ENCODE measurements at places on chromosomes 2 and 18. TPM values are rescaled to one million over a fixed set of nuclear protein-coding genes. Genes with fewer than 3 reads are reported as not detected.

- DNase-seq = no peak
- H3K36me3 ChIP-seq = no peaks in the 10 kb centered on the region
- no peaks in the 10 kb centered on the region for H3K27me3 ChIP-seq
- H3K27ac ChIP-seq = no peak overlapping the region
Measured at GRCh38 chr2:159982270-159982669, 80.1 kb downstream of the PLA2R1 start.

PLEKHM3 gene
- total RNA-seq = 5.6 TPM

DNA sequence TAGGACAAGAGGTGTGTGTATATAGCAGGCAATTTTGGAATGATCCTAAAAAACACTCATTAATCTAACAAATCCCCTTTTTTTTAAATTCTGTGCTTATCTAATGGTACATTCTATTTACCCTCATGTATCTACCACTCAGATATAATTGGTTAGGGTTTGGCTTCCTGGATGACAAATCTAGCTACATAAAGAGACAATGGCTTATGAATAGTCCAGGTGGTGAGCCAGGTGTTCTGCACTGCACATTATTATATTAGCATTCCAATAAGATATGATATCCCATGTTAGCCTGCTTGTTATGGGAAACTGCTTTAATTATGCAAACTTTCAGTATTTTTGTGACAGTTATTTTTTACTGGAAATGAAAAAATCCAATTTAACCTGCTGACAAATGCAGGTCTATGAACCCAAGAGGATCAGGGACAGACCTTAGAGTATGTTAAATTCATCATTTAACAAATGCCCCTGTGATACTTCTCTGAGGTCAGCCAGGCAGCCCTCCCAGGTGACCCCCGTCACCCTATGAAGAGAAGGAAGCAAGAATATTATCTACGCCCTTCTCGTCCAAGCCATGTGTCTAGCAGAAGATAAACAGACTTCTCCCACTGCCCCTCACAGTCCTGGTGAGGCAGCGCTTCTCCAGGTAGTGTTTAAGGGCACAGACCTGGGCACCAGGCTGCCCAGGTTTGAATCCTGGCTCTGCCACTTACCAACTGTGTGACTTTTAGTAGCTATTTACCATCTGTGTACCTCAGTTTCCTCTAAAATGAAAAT is 83.0 kb downstream of the ADD2 start:
- H3K27me3 ChIP-seq = no peaks in the 10 kb centered on the region
- no peaks in the 10 kb centered on the region for H3K36me3 ChIP-seq
- no peaks in the 10 kb centered on the region for H3K4me1 ChIP-seq
- DNase-seq = no peak
- H3K27ac ChIP-seq = no peak overlapping the region

DOK6 gene
- not detected for total RNA-seq

AGXT gene
- 0.19 TPM for total RNA-seq

ICOS gene
- total RNA-seq = 1.0 TPM

DNA sequence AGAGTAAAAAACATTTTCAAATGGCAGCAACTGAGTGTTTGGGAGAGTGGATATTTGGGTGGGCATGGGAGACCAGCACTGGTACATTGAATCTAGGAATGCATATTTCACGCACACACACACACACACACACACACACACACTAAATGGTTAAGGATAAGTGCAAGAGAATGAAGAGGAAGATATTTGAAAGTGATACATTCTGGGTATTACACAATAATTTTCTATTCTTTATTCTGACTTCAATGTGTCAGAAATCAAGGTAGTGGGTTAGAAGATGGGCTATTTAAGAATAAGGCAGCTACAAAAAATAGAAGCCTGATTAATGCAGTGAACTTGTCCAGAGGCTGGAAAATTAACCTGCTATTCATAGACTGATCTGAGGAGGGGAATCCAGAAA is 577.0 kb downstream of the TMEM182 start:
- H3K4me1 ChIP-seq = no peaks in the 10 kb centered on the region
- no peak for DNase-seq
- H3K36me3 ChIP-seq = no peaks in the 10 kb centered on the region
- no peaks in the 10 kb centered on the region for H3K27me3 ChIP-seq
- H3K4me3 ChIP-seq = no peak overlapping the region

- H3K27me3 ChIP-seq = no peaks in the 10 kb centered on the region
- H3K4me3 ChIP-seq = peak overlapping the region; percentile 98
- no peaks in the 10 kb centered on the region for H3K36me3 ChIP-seq
- DNase-seq = no peak
Measured at GRCh38 chr2:196170213-196170605, 1.2 kb downstream of the STK17B start.

GRCh38 chr2:202165945-202166344 is 72.5 kb downstream of the SUMO1 start:
- H3K27me3 ChIP-seq = no peaks in the 10 kb centered on the region
- H3K4me3 ChIP-seq = no peak overlapping the region
- H3K36me3 ChIP-seq = no peaks in the 10 kb centered on the region
- no peak overlapping the region for H3K27ac ChIP-seq
- no peaks in the 10 kb centered on the region for H3K4me1 ChIP-seq

UPP2 gene
- total RNA-seq = not detected

DNA sequence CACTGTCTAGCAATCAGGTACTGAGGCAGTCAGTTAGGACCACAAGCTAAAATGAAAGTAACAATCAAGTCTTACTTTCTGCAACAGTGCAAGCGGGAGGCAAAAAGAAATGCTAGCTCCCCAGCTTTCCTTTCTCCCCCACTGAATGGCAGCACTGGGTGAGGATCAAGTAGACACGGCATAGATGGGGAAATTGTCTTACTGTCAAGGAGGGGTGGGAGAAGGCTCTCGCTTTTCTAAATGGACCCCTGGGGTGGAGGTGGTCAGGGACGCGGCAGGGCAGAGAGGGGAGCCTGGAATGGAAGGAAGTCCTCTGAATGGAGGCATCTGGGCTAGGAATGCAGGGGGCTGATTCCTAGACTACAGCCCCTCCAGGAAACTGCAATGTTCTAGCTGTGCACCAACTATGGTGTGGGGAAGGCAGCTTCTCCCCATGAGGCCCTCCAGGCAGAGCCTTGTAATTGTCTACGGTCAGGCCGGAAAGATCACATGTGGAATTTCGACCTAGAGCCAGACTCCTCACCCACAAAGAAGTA is 24.3 kb downstream of the METTL8 start:
- DNase-seq = no peak
- H3K4me3 ChIP-seq = peak overlapping the region; percentile 30
- peaks cover 73% of the 10 kb centered on the region for H3K4me1 ChIP-seq

- H3K27ac ChIP-seq = no peak overlapping the region
- peaks cover 18% of the 10 kb centered on the region for H3K4me1 ChIP-seq
- no peak for DNase-seq
- no peak overlapping the region for H3K4me3 ChIP-seq
Measured at GRCh38 chr2:145597006-145597405, 1077.1 kb upstream of the ZEB2 start.

DNA sequence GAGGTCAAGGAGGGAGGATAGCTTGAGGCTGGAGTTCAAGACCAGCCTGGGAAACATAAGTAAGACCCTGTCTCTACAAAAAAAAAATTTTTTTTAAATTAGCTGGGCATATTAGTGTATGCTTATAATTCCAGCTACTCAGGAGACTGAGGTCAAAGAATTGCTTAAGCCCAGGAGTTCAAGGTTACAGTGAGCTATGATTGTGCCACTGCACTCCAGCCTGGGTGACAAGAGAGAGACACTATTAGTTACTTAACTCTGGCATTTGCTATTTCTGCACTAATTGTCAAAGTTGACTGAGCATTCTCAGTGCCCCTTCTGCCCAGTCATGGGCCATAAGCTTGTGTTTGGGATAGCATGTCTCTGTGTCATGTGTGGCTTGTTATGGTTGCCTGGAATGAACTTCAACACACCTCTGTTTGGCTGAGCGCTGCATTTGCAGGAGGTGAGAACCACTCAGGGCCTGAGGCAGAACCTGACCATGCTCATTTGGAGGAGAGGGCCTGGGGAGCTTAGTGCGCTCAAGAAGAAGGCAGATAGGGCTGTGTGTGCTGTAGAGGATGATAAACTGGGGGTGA is 77.7 kb downstream of the SH3RF3 start:
- H3K27me3 ChIP-seq = no peaks in the 10 kb centered on the region
- no peak overlapping the region for H3K4me3 ChIP-seq
- H3K4me1 ChIP-seq = peaks cover 3% of the 10 kb centered on the region
- no peaks in the 10 kb centered on the region for H3K36me3 ChIP-seq

- no peaks in the 10 kb centered on the region for H3K4me1 ChIP-seq
- H3K27me3 ChIP-seq = no peaks in the 10 kb centered on the region
- no peak overlapping the region for H3K27ac ChIP-seq
- H3K36me3 ChIP-seq = no peaks in the 10 kb centered on the region
- H3K4me3 ChIP-seq = no peak overlapping the region
Measured at GRCh38 chr2:238808761-238809160, 39.1 kb upstream of the TWIST2 start.

DNA sequence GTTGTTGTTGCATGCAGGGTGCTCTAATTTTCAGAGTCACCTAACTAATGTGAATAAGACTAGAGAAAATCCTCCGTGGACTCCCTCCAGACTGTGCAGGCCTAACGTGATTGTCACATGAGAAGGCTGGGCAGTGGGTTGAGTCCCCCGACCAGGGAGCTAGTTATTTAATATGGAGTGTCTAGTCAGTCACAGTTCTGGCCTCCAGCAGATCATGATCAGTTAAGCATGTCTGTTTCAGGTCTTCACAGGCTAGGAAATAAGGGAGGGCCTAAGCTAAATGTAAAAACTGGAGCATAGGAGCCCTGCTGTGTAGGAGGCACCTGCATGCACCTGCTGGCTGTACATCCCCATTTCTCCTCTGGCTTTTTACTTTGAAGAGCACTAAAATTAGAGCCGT is 86.8 kb downstream of the PRPF40A start:
- H3K27ac ChIP-seq = no peak overlapping the region
- H3K36me3 ChIP-seq = no peaks in the 10 kb centered on the region
- H3K4me1 ChIP-seq = no peaks in the 10 kb centered on the region
- no peak for DNase-seq
- H3K27me3 ChIP-seq = no peaks in the 10 kb centered on the region

- no peak overlapping the region for H3K4me3 ChIP-seq
- H3K36me3 ChIP-seq = no peaks in the 10 kb centered on the region
- no peak overlapping the region for H3K27ac ChIP-seq
- no peak for DNase-seq
- H3K4me1 ChIP-seq = no peaks in the 10 kb centered on the region
Measured at GRCh38 chr2:203383038-203383437, 54.8 kb downstream of the ABI2 start.

DNA sequence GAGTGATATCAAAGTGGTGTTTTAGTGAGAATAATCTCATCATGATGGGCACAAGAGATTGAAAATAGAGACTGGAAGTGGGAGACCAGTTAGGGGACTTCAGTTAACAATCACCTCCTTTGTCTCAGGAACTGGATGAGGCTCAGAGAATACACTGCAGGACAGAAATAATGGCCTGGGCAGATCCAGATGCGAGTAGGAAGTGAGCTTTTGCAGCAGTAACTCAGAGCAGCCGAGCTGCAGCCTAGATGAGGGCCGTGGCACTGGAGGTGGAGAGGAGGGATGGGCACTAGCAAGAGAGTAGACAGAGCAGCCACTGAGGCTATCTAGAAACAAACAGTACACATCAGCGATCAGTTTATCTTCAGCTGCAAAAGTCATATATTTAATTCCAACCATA is 48.6 kb downstream of the CYB5A start:
- no peaks in the 10 kb centered on the region for H3K27me3 ChIP-seq
- no peak overlapping the region for H3K4me3 ChIP-seq
- no peak overlapping the region for H3K27ac ChIP-seq
- DNase-seq = no peak
- H3K36me3 ChIP-seq = no peaks in the 10 kb centered on the region

- H3K4me3 ChIP-seq = no peak overlapping the region
- peaks cover 11% of the 10 kb centered on the region for H3K4me1 ChIP-seq
- H3K27ac ChIP-seq = no peak overlapping the region
- H3K27me3 ChIP-seq = no peaks in the 10 kb centered on the region
Measured at GRCh38 chr2:108367561-108368175, 10.1 kb upstream of the SULT1C4 start.

DNA sequence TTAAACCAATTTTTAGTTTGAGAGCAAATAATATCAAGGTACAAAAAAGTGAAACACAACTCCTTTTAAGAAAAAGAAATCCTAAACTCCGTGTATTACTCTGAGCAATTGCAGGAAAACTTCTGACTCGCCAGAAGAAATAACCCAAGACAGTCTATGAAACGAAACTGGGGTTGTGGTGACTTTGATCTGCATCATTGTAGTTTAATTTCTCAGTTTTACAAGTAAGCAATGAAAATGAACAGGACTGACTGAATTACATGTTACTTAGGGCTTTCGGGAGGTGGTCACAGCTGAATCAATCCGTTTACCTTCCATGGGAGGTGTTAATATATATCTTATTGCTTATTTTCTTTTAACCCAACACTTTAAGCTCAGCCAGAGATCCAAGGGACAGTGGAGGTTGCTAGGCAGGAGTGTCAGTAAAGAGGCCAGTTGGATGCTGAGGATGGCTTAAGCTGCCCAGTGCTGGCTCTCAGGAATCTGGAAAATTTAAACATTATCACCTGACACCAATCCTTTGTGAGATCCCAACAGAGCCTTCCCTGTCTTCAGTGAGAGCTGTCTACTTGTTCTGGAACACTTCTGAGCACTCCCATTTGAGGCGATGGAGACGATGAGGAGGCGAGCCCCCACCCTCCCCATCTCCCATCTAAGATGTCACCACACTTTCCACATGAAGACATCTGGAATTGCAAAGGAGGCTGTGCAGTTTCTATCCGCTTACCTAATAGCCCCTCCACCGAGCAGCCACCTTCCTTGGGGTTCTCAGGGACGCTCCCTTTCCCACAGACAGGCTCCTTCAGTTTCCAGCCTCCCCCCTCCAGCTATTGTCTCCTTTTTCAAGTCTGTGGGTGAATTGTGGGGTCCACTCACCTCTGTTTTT is 3.6 kb upstream of the RAB31 start:
- H3K4me1 ChIP-seq = peaks cover 35% of the 10 kb centered on the region
- no peaks in the 10 kb centered on the region for H3K36me3 ChIP-seq
- no peak overlapping the region for H3K4me3 ChIP-seq

POTEF gene
- total RNA-seq = not detected

DNA sequence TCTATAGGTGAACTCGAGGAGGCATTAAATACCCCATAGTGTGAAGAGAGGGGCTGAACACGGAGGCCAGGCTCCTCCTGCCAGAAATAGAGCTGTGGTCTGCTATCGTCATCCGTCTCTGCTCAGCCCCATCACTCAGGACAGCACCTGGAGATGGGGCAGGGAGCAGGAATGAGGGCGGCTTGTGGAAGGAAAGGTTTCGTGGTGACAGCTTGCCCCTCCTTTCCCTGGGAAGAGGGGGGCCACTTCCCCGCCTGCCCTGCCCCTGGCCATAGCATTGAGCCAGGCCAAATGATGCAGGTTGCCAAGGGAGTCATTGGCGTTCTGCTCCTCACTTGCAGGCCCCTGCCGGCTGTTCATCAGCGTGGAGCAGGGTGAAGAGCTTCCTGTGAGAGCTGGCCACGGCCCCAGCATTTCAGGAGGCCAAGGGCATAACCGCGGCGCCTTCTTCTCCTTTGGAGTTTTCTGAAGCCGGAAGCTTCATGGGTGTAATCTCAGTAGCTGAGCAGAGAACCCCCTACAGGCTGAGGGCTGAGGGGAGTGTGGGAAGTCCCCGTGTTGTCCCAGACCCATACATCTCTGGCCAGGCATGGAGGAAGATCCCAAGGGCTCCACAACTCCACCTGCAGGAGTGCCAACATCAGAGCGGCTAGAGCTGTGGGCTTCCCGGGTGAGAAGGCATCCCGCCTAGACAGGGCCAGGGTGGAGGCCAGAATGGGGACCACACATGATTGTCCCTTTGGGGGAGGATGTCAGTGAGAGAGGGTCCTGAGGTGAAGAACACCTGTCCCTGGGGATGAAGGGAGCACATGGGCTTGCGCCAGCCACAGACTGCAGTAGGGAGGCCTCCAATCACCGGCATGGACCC is 112.5 kb upstream of the GLI2 start:
- H3K27ac ChIP-seq = no peak overlapping the region
- no peaks in the 10 kb centered on the region for H3K4me1 ChIP-seq
- no peaks in the 10 kb centered on the region for H3K36me3 ChIP-seq
- no peak for DNase-seq
- no peaks in the 10 kb centered on the region for H3K27me3 ChIP-seq
- H3K4me3 ChIP-seq = no peak overlapping the region
